CD4-positive, alpha-beta T cell treated with Interferon gamma for 1 hour (primary cell): ENCODE measurements at places on chromosomes 13 and 19.
A peak's percentile ranks its signal among the peaks of the same experiment; 100 is the strongest.

DNA sequence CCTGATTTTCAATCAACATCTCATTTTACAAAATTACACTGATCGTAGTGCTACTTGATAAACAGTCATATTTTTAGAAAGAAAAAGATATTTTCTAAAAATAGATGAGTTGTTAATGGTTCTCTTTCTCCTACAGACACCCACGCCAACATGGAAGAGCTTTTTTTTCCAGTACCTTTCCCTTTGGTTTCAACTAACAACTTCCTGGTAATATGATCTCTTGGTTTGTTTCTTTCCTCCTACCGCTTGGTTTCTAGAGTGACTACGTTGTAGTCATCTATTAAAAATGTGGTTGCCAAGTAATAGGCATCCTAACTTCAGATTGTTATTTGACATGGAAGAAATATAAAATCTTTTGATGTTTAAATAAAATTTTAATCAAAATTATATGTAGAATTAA lies 189.0 kb downstream of the LACC1 start:
- no peak for DNase-seq

DNA sequence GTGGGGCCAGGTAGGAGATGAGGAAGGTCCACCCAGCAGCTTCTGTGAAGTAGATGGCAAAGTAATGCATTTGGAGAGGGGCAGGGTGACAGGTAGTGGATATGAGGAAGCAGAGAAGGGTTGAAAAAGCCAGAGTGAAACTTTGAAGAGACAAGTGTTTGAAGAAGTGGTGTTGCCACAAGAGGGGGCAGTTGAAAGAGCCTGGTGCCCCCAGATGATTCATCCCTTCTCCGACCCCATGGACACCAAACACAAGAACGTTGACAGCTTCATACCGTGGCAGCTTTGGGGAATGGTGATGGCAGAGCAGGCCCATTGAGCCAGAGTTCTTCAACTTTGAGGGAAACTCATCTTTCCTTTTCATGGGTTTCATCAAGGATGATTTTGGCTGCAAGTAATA lies 19.9 kb downstream of the IFNL3 start:
- DNase-seq, result no peak

DNA sequence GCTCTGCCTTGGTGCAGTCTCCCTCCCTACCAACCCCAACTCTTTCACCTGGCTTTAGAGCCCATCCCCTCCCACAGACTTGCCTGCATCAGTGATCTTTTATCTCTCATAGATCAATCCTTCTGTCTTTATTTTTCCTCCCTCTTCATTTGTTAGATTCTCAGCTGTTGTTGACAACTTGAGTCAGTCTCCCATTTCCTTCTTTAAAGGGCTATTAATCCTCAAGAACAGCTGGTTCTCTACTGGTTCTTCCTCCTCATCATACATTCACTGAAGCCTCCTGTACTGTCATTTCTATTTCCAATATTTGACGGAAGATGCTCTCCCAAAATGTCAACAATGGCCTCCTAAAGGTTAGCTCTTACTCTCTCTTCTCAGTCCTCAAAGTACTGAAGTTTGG lies 408.2 kb downstream of the TBC1D4 start:
- DNase-seq, result no peak

DNA sequence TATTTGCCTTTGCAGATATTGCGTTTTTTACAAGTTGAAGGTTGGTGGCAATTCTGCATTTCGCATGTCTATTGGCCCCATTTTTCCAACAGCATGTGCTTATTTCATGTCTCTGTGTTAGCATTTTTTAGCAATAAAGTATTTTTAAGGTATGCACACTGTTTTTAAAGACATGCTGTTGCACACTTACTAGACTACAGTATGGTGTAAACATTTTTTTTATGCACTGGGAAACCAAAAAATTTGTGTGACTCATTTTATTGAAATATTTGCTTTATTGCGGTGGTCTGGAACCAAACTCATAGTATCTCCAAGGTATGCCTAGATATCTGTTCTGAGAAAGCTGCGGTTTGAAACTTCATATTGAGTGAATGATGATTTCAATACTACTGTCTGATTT lies 55.4 kb upstream of the RNF113B start:
- DNase-seq, result no peak

- no peak for DNase-seq
Measured at GRCh38 chr19:39308531-39309304, 11.9 kb downstream of the LRFN1 start.

- DNase-seq, result no peak
Measured at GRCh38 chr19:8251025-8251472, 41.9 kb downstream of the CERS4 start.

DNA sequence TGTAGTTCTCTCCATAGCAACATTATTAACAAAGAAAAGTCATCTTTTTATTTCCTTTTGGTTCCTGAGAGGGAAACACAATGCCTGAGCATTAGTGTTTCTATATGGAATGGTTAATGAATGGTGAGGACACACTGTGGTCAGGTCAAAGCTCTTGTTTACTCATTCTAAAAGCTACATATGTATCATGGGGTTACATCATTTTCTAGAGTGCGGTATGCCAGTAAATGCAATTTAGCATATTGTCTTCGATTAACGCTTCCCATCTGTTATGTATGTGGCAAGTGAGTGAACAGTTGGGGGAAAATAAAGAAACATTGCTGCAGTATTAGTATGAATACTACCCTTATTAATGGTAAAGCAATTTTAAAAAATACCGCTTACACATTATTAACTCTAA lies 1152.2 kb upstream of the SPRY2 start:
- no peak for DNase-seq

DNA sequence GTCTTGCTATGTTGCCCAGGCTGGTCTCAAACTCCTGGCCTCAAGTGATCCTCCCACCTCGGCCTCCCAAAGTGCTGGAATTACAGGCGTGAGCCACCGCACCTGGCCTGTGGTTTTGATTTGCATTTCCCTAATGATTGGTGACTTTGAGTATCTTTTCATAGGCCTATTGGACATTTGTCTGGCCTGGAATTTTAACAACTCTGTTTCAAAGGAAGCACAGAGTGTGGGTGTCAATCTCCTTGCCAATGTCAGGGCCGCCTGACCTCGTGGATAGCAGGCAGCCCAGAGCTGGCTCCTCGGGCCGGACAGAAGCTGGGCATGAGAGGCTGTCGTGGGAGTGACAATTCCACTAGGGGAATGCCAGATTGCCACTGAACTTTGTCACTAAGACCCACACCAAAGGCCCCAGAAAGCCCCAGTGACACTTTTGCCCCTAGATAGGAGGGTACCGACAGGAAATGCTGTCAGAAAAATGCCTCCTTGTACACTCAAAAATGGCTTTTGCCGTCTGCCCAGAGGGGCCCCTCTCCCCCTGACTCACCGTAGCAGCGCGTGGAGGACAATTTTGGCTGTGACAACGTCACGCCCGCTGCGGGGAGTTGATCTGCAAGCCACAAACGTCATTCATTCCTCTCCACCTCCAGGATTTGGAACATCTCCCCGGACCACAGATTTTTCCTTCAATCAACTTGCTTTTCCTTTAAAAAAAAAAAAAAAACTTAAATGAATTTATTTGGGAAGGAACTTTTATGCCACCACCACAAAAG lies 11.7 kb upstream of the ADGRE5 start:
- peak; percentile 94 for DNase-seq

GRCh38 chr13:114281351-114282040 lies at the start of gene UPF3A:
UPF3A (plus strand) TSS chr13:114281601; CDS start chr13:114281640, 39 bp downstream.
- DNase-seq, result peak; percentile 85

GRCh38 chr19:11481534-11482383 lies 913 bp upstream of the ELAVL3 start:
- peak; percentile 67 for DNase-seq

- no peak for DNase-seq
Measured at GRCh38 chr19:45814851-45815480, at the start of gene RSPH6A. RSPH6A (minus strand) TSS chr19:45815308; CDS start chr19:45815176, 132 bp downstream.

DNA sequence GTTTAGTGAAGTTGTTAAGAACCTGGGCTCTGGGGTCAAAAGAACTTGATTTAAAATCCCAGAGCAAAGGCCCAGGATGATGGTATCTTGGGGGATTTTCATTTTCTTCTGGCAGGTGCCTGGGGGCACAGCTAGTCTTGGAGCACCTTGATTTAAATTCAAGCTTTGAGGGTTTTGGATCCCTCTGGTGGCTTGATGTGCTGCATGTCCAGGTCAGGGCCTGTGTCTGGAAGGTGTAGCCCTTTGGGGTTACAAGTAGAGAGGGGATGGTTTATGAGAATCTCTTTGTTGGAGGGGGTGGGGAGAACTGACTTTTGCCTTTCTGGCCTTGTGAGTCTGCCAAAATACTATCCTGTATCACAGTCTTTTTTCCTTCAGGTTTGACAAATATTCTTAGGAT lies 55.8 kb downstream of the AKAP11 start:
- DNase-seq, result no peak

GRCh38 chr13:112769615-112770014 lies 79.8 kb downstream of the ATP11A start:
- DNase-seq, result no peak

DNA sequence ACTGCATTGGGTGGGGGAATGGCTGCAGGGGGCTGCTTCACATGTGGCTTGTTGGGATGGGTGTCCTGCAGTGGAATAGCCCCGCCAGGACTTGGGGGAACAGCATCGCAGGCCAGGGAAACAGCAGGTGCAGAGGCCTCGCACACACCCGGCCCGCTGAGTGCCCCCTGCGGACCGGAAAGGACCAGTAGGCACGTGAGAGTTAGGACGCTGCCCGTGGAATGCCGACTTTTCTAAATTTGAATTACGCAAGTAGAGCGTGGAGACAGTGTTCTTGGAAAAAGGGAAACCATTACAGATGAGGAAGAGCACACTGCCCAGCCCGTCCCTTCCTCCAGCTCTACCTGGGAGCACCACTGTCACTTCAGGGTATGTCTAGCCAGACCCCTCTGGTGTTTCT lies 11.5 kb downstream of the DNM2 start:
- no peak for DNase-seq

GRCh38 chr13:113976711-113977684 lies 3.1 kb upstream of the C13orf46 start:
- DNase-seq, result no peak

DNA sequence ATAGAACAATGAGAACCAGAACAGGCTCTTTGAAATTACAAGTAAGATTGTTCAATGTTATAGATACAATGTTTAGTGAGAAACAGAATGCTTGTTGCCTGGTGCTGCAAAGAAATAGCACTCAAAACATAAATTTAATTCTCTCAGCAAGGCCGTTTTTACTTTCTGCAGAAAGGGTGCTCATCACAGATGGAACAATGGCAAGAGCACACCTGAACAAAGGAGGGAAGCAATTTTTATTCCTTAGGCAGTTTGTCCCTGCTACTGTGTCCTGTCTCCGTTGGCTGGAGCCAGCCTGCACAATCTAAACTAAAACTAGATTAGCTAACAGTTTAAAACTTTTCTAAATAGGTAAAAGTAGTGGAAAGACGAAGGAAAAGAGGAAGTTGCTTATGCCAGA lies 10.4 kb upstream of the ZNF8 start:
- no peak for DNase-seq

- DNase-seq, result no peak
Measured at GRCh38 chr19:40592170-40592569, 9.0 kb upstream of the LTBP4 start.

DNA sequence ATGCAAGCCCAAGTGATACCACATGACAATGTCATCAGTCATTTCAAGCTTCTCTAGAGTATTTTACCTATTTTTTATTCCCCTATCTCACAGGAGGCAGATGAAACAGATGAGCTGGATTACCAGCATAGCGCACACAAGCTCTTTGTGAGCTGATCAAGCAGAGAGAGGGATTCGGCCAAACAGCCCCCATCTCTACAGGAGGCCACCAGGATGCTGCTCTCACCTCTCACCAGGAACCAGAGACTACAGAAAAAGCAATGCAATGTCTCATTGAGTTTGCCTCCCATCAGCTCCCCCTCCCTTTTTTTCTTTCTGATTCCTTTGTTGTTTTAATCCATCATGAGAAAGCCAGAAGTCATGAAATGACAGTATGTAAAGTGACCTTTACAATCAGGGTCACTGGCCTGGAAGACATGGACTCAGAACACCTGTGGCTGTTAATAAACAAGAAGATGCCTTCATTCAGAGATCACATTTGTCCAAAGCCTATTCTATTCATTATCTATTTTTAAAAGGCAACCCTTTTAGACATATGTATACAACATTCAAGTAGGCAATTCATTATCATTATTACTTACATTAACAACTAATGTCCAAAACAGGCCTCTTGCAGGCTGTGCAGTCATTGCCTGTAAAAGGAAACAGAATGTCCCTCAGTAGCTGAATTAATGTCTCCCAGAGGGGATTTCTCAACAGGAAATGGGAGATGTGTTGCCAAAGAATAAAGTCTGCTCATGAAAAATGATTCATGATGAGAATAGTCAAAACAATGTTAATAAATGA lies 656.6 kb downstream of the TBC1D4 start:
- no peak for DNase-seq

DNA sequence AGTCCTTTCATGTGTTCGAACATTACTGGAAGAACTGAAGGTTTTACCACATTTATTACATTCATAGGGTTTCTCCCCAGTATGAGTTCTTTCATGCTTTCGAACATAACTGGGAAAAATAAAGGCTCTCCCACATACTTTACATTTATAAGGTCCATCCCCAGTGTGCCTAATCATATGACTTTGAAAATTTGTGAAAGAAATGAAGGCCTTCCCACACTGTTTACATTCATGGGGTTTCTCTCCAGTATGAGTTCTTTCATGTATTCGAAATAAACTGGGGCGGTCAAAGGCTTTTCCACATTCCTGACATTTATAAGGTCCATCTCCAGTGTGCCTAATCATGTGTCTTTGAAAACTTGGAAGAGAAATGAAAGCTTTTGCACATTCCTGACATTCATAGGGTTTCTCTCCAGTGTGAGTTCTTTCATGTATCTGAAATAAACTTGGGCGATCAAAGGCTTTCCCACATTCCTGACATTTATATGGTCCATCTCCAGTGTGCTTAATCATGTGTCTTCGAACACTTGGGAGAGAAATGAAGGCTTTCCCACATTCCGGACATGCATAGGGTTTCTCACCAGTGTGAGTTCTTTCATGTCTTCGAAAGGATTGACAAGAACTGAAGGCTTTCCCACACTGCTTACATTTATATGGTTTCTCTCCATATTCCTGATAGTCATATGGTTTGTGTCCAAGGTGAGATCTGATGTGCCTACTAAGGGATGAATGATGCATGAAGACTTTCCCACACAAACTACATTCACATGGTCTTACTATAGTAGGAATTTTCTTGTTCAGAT lies 24.0 kb downstream of the ZNF564 start:
- no peak for DNase-seq

DNA sequence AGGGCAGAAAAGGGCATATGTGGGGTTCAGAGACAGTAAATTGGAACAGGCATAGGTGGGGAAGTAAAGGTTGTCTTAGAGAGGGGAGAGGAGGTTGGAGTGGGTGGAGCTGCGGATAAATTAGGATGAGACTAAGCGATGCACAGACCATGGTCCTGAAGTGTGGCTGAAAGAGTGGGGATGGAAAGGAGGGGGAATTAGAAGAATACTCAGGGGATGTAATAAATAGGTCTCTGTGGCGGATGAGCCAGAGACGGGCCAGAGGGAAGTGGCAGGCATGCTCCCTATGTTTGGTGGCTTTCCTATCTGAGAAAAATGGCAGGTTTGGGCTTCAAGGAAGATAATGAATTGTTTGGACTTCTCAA lies 123.4 kb downstream of the OLFM4 start:
- DNase-seq, result no peak

- no peak for DNase-seq
Measured at GRCh38 chr13:91355099-91355825, 7.8 kb downstream of the MIR17HG start.
